CD8-positive, alpha-beta memory T cell (primary cell): ENCODE measurements at places on chromosomes 4 and X. TPM values are rescaled to one million over a fixed set of nuclear protein-coding genes. Genes with fewer than 3 reads are reported as not detected.

GRCh38 chrX:129091097-129091496 lies 432.2 kb downstream of the SMARCA1 start:
- DNase-seq = no peak

DNA sequence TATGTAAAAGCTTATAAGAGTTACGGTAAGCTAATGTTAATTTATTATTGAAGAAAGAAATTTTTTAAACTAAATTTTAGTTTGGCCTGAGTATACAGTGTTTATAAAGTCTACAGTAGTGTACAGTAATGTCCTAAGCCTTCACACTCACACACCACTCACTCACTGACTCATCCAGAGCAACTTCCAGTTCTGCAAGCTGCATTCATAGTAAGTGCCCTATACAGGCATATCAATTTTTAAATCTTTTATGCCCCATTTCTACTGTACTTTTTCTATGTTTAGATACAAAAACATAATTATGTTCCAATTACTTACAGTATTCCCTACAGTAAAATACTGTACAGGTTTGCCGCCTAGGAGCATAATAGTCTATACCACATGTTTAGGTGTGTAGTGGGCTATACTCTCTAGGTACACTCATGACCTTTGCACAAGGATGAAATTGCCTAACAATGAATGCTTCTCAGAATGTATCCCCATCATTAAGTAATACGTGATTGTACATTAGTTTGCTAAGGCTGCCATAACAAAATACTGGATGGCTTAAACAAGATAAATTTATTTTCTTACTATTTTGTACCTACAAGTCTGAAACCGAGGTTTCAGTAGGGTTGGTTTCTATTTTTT lies 333.8 kb upstream of the PCDH7 start:
- DNase-seq = no peak

DNA sequence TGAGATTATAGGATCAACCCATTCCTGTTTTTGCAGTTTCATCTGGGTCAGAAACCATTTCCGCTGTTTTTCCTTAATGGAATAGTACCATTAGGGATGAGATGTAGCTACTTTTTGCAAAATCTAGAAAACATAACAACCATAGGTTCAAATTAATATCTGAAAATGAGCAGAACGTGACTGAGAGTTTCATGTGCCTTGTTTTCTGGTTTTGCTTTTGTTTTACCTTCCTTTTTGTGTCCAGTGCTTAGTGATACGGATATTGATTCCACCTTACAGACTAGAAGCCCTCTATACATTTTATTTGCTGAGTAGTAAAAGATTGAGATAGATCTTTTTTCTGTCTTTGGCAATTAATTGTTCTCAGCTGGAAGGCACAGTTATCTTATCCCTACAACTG lies 46.5 kb downstream of the SNX25 start:
- DNase-seq = no peak

DNA sequence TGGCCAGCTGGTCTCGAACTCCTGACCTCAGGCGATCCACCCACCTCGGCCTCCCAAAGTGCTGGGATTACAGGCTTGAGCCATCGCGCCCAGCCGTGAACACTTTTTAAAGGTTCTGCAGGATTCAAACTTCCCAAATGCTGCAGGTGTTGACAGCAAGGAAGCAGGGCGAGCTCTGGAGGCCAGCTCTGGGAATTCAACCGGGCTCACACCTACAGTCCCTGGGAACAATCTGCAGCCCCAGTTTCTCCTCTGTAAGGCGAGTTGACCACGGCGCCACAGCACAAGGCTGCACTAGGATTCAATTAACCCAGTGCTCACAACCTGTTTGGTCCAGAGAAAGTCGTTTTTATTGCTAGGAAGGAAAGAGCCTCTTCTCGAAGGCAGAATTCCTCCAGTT lies 1.6 kb downstream of the MTNR1A start:
- no peak for DNase-seq

GRCh38 chr4:128517096-128517738 lies 229.6 kb upstream of the PGRMC2 start:
- DNase-seq = no peak

DNA sequence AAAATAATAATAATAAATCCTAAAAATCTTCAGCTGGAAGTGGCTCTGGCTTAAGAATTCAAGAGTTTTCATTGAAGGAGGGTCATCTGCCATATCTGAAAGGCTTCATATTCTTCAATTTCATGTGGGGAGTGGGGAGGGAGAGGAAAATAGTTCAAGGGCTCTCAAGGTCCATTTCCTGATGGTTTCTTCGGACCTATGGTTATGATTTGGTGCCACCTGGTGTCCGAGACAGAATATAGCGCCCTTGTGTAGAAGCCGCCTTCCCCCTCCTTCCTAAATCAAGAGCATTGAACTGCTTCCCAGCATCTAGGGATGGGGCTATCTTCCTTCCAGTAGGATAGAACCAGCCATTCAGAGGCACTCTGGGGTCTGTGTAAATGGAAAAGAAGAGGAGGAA lies 34.3 kb downstream of the NLGN3 start:
- peak; percentile 21 for DNase-seq

CFI gene
- 0.13 TPM for total RNA-seq

BMP3 gene
- not detected for total RNA-seq

PAGE5 gene
- 1.1 TPM for total RNA-seq
